ENCODE measurements at places on chromosomes 6 and 20. TPM values are rescaled to one million over a fixed set of nuclear protein-coding genes. Genes with fewer than 3 reads are reported as not detected.

GRCh38 chr20:35907017-35907701 lies 47.1 kb downstream of the SCAND1 start:
- peaks cover 30% of the 10 kb centered on the region for H3K36me3 ChIP-seq
- no peaks in the 10 kb centered on the region for H3K4me1 ChIP-seq

DNA sequence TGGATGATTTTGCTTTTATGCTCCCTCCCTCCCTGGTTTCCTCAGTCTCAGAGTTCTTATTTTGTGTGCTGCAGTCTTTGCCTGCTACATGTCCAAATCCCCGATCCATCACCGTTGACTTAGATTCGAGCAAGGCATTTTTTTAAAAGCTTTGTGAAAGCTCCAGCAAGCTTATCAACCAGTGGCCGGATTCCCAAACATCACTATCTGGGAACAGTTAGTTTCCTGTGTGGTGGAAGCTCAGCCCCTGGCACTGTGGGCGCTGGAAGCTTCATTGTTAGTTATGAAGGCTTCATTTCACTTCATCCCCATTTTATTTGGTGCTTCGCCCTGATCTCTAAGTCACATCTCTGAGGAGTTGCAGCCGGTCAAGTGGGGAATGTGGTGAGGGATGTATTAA lies 44.7 kb downstream of the DEK start:
- H3K4me3 ChIP-seq, result no peak overlapping the region
- peaks cover 52% of the 10 kb centered on the region for H3K36me3 ChIP-seq
- no peaks in the 10 kb centered on the region for H3K4me1 ChIP-seq
- H3K27me3 ChIP-seq, result no peaks in the 10 kb centered on the region
- no peak overlapping the region for H3K27ac ChIP-seq

DNA sequence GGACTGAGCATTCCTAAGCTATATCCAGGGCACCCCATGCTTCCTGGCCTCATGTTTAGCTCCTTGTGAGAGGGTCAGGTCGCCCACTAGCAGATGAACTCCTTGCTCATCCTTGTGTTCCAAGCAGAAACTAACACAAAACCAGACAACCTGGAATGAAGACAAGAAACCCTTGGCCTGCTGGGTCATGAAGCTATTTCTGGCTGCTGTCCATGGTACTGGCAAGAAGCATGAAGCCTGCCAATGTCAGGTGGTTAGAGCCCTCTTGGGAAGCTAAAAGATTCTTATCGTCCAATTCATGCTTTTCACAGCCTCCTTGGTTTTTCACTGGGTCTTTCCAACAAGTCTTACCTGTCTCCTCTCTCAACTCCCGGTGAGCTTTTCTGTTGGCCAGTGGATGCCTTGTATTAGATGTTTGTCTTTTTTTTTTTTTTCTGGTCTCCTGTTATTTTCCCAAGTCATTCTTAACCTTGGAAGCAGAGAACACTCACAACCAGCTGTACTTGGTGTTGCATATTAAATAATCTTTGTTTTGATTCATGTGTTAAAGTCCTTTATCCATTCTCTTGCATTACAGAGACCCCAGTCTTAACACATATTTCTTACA lies 180.3 kb downstream of the ANKRD60 start:
- no peak for DNase-seq
- no peaks in the 10 kb centered on the region for H3K27me3 ChIP-seq
- no peaks in the 10 kb centered on the region for H3K4me1 ChIP-seq
- H3K4me3 ChIP-seq, result no peak overlapping the region

DNA sequence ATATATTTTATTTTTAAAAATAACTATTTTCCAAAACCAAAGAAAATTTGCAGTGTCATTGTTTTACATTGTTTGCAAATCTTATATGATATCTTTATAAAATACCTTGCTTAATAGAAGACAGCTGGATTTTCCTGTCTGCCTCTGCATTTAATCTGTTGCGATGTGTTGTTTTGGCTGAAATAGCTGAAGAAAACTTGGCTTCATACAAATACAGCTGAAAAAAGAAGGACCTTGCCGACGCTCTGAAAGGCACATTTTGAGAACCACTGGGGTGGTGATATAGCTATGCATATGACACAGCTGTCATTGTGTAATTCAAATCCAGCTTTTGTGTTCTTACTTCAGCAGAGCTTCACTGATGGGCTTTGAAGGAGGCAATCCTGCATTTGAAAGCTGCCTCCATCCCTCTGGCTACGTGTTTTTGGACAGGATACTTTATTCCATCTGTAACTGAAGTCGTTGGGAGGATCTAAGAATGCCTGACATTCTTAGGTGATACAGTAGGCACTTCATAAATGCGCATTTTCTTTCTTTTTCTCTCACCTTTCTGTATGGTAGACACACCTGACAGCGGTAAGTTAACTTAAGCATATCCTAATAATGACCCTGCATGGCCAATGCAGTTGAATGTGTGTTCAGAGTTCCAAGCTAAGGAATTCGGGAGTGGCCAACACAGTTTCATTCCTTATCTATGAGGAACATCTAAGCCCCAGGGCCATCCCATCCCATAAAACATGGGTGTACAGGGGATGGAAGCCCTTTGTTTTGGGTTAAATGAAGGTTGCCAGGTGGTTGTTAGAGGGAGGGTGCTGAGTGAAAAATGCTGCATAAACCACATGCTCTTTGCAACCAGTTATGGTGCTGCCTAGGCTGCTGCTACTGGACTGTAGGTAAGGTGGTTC lies 213.0 kb downstream of the TFAP2A start:
- H3K27ac ChIP-seq, result no peak overlapping the region
- no peaks in the 10 kb centered on the region for H3K27me3 ChIP-seq
- H3K4me3 ChIP-seq, result no peak overlapping the region
- no peaks in the 10 kb centered on the region for H3K36me3 ChIP-seq
- no peak for DNase-seq

- no peak overlapping the region for H3K4me3 ChIP-seq
- no peak overlapping the region for H3K27ac ChIP-seq
- H3K36me3 ChIP-seq, result no peaks in the 10 kb centered on the region
- no peaks in the 10 kb centered on the region for H3K27me3 ChIP-seq
- H3K4me1 ChIP-seq, result no peaks in the 10 kb centered on the region
These were observed 422.8 kb upstream of the EPHA7 start for GRCh38 chr6:93842178-93842577.

ESR1 gene
- total RNA-seq, result 4.7 TPM

ULBP3 gene
- 1.3 TPM for total RNA-seq

DNA sequence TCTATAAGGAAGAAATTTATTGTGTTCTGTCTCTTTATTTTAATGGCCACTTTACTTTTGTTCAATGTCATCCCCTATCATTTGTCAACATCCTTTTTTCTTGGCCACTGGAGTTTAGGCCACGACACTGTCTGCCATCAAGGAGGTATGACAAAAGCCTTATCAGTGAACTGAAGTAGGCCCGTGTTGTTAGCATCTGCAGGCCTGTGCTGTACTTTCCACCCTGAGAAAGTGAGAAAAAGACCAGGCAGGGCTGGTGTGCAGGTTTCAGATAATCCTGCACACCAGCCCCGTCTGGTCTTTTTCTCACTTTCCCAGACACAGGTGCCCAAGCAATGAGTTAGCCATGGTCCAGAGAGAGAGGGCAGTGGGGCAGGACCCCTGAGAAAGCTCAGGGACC lies 57.6 kb downstream of the GOPC start:
- peaks cover 2% of the 10 kb centered on the region for H3K27me3 ChIP-seq
- H3K4me1 ChIP-seq, result peaks cover 26% of the 10 kb centered on the region
- H3K27ac ChIP-seq, result no peak overlapping the region
- H3K4me3 ChIP-seq, result no peak overlapping the region
- DNase-seq, result no peak

- no peak overlapping the region for H3K27ac ChIP-seq
- no peak for DNase-seq
These were observed 11.8 kb downstream of the MAP3K4 start for GRCh38 chr6:161003336-161003735.

- peak overlapping the region; percentile 38 for H3K4me3 ChIP-seq
- no peak overlapping the region for H3K27ac ChIP-seq
- H3K27me3 ChIP-seq, result no peaks in the 10 kb centered on the region
- H3K4me1 ChIP-seq, result peaks cover 4% of the 10 kb centered on the region
- H3K36me3 ChIP-seq, result no peaks in the 10 kb centered on the region
These were observed 207.6 kb downstream of the OGFRL1 start for GRCh38 chr6:71496018-71496721.

GRCh38 chr6:3231247-3232016 lies 4.0 kb upstream of the TUBB2B start:
- H3K4me1 ChIP-seq, result peaks cover 54% of the 10 kb centered on the region
- H3K27me3 ChIP-seq, result peaks cover 46% of the 10 kb centered on the region
- no peak for DNase-seq
- no peaks in the 10 kb centered on the region for H3K36me3 ChIP-seq

C2 gene
- 1.3 TPM for total RNA-seq

- H3K27ac ChIP-seq, result no peak overlapping the region
- H3K36me3 ChIP-seq, result no peaks in the 10 kb centered on the region
- no peak for DNase-seq
- no peak overlapping the region for H3K4me3 ChIP-seq
- no peaks in the 10 kb centered on the region for H3K4me1 ChIP-seq
These were observed 608.6 kb downstream of the COL12A1 start for GRCh38 chr6:74597266-74597665.

SLC17A4 gene
- not detected for total RNA-seq

KIF16B gene
- total RNA-seq, result 5.2 TPM

POLR1C gene
- total RNA-seq, result 26.8 TPM

IL20RA gene
- not detected for total RNA-seq

SYNGAP1 gene
- total RNA-seq, result 81.4 TPM

- H3K36me3 ChIP-seq, result no peaks in the 10 kb centered on the region
- no peaks in the 10 kb centered on the region for H3K4me1 ChIP-seq
- H3K27me3 ChIP-seq, result no peaks in the 10 kb centered on the region
- H3K4me3 ChIP-seq, result no peak overlapping the region
These were observed 48.3 kb upstream of the TBC1D32 start for GRCh38 chr6:121382467-121383121.

- no peaks in the 10 kb centered on the region for H3K4me1 ChIP-seq
- H3K36me3 ChIP-seq, result no peaks in the 10 kb centered on the region
- H3K27me3 ChIP-seq, result no peaks in the 10 kb centered on the region
- no peak for DNase-seq
These were observed 30.3 kb upstream of the CALHM6 start for GRCh38 chr6:116430860-116431259.

DNA sequence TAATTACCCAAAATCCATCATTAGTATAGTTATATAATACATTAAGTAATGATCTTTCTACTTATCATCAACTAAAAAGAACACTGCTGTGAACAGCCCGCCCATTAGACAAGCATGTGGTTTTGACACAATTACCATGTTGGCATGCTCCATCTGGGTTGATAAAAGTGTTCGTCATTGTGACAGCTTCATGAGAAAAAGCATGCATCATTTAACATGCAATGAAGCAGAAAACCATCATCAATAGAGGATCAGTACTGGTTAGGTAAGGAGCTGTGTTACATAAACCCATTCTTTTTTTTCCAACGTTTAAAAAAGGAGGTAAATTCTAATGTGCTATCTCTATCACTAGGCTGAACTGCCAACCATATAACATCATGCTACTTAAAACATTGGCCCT lies 101.9 kb downstream of the EPB41L2 start:
- no peaks in the 10 kb centered on the region for H3K27me3 ChIP-seq
- no peaks in the 10 kb centered on the region for H3K4me1 ChIP-seq
- no peaks in the 10 kb centered on the region for H3K36me3 ChIP-seq

HTR1E gene
- not detected for total RNA-seq

- H3K36me3 ChIP-seq, result no peaks in the 10 kb centered on the region
- H3K27me3 ChIP-seq, result no peaks in the 10 kb centered on the region
- no peak overlapping the region for H3K4me3 ChIP-seq
- no peaks in the 10 kb centered on the region for H3K4me1 ChIP-seq
These were observed 86.2 kb downstream of the VEGFA start for GRCh38 chr6:43856005-43856765.

- no peak overlapping the region for H3K27ac ChIP-seq
- no peaks in the 10 kb centered on the region for H3K4me1 ChIP-seq
- DNase-seq, result peak; percentile 15
- no peaks in the 10 kb centered on the region for H3K36me3 ChIP-seq
- H3K27me3 ChIP-seq, result peaks cover 3% of the 10 kb centered on the region
These were observed 75.5 kb downstream of the GPR6 start for GRCh38 chr6:110053395-110054240.

DNA sequence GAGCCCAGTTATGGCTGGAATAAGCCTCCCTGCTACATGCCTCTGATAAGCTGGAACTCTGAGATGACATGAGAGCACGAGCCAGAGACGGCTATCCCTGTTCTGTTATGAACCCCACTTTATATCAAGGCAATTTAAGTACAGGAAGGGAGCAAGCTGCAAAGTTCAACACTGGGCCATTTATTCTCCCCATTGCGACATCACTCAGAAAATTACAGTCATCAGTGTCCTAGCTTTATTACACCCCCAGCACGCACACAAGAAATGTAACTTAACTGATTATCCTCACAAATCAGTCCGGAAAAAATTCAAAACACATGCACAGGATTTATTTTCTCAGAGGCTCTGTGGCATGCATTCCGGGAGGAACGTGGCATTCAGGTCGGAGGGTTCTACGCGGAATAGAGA lies 125.3 kb upstream of the SLC2A12 start:
- H3K4me1 ChIP-seq, result peaks cover 43% of the 10 kb centered on the region
- H3K4me3 ChIP-seq, result peak overlapping the region; percentile 91
- DNase-seq, result peak; percentile 17
- H3K36me3 ChIP-seq, result no peaks in the 10 kb centered on the region
- no peaks in the 10 kb centered on the region for H3K27me3 ChIP-seq
- peak overlapping the region; percentile 75 for H3K27ac ChIP-seq

DNA sequence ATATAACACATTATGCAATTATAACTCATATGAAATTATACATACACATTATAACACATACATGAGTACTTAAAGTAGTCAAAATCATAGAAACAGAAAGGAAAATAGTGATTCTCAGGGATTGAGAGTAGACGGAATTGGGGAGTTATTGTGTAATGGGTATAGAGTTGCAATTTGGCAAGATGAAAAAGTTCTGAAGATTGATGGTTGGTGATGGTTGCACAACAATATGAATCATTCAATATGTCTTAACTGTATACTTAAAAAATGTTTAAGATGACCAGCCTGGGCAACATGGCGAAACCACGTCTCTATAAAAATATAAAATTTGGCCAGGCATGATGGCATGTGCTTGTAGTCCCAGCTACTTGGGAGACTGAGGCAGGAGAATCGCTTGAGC lies 372.7 kb downstream of the CDKAL1 start:
- no peak for DNase-seq
- no peak overlapping the region for H3K4me3 ChIP-seq
- H3K27me3 ChIP-seq, result no peaks in the 10 kb centered on the region
- peaks cover 3% of the 10 kb centered on the region for H3K36me3 ChIP-seq

All from CD4-positive, CD25-positive, alpha-beta regulatory T cell (primary cell).